ENCODE measurements at places on chromosomes 1 and 21.

DNA sequence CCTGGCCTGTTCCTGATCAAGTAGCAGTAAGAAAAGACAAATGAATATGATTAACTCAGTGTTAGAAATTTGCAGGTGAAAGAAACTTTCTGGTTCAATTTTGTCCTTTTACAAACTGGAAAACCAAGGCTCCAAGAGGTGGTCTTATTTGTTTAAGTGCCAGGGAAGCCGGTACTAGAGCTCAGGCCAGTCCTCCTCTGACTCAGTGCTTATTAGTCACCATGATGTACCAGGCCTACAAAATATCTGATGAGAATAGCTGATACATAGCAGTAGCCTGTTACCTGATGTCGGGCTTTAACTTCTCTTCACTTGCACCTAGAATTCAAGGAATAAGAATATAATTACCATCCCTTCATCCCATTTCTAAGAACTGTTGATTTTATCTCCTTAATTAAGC lies 394.8 kb downstream of the LMX1A start:
- DNase-seq, result no peak

DNA sequence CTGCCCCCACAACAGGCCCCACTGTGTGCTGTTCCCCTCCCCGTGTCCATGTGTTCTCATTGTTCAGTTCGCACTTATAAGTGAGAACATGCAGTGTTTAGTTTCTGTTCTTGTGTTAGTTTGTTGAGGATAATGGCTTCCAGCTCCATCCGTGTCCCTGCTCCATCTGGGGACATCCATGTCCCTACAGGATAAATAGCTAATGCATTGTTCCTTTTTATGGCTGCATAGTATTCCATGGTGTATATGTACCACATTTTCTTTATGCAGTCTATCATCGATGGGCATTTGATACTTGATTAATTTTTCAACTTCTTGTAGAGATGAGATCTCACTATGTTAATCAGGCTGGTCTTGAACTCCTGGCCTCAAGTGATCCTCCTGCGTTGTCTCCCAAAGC lies 44.4 kb upstream of the RUNX1 start:
- no peak for DNase-seq

- DNase-seq, result no peak
Measured at GRCh38 chr1:223248001-223248769, 105.1 kb upstream of the TLR5 start.

DNA sequence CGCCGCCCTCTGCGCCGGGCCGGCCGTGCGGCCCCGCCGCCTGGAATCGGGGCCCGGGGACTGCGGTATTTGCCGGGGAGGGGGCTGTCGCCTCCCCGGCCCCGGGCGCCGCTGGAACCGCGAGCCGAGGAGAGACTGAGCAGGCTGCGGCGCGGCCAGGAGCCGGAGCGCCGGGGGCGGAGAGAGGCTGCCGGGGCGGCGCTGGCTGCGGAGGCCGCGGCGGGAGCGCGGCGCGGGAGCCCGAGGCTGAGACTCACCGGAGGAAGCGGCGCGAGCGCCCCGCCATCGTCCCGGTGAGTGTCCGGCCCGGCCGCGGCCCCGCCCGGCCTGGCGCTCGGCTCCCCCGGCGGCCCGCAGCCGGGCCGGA lies 746 bp downstream of the DYRK1A start:
- no peak for DNase-seq

DNA sequence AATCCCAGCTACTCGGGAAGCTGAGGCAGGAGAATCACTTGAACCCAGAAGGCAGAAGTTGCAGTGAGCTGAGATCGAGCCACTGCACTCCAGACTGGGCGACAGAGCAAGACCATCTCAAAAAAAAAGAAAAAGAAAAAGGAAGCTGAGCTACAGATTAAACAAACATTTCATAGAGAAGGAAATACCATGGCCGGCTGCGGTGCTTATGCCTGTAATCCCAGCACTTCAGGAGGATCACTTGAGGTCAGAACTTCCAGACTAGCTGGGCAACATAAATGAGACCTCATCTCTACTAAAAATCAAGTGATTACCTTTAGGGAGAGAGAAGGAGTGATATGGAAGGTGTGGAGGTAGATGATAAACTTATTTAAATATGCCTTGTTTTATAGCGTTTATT lies 14.0 kb upstream of the CFAP126 start:
- DNase-seq, result no peak

GRCh38 chr1:230248016-230248888 lies 177.9 kb downstream of the PGBD5 start:
- DNase-seq, result no peak

- DNase-seq, result no peak
Measured at GRCh38 chr1:154408174-154408777, 3.1 kb downstream of the IL6R start.

- no peak for DNase-seq
Measured at GRCh38 chr1:196607981-196608380, 259 bp downstream of the KCNT2 start.

DNA sequence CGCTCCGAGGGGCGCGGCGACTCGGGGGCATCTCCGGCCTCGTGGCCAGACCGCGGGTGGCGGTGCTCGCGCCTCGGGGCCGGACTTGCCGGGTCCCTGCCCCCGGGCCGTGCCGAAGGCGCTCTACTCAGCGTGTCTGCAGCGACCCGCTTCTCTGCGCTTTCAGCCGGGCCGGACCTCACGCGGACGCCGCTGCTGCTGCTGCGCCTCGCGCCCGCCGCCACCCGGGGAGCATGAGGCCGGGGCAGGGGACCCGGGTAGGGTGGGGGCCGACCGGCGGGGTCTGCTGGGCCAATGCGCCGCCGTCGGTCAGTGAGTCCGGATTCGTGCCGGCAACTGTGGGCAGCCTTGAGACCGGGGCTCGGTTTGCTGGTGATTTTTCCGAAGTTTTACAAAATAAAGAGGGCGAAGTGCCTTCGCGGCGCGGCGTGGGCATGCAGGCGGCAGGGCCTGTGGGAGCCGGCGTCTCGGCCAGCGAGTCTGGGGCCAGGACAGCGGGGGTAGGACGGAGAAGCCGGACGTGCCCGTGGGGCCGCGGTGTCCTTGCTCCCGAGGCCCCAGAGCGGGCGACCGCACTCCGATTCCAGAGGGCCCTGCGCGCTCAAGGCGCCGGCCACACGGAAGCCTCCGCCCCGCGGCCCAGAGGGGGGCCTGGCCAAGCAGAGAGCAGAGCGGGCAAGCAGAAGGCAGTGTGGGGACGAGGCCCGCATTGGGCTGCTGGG lies 749 bp downstream of the FAM163A start:
- DNase-seq, result peak; percentile 2

DNA sequence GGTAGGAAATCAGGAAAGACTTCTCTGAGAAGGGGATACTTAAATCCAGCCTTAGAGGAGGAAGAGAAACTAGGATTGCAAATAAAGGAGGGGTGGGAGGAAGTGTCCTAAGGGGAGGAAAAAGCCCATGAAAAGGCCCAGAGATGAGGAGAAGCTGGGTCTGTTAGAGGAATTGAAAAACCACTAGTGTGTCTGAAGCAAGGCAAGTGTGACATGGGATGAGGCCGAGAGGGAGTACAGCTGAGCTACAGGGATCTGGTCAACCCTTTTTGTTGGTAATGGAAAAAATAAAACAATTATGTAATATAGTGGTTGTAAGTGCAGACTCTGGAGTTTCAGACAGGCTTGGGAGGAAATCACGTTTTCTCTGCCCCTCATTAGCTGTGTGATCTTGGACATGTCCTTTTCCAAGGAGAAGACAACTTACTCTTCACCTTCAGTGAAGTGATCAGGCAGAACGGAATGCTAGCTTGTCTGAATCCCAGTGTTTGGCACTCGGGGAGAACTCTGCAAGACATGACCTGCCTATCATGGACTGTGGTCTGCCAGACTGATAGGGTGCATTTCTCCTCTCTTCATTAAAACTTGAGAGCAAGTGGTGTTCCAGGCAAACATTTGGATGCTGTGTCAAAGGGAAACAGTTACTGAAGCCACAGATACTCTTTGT lies 7.4 kb upstream of the S100A10 start:
- no peak for DNase-seq

DNA sequence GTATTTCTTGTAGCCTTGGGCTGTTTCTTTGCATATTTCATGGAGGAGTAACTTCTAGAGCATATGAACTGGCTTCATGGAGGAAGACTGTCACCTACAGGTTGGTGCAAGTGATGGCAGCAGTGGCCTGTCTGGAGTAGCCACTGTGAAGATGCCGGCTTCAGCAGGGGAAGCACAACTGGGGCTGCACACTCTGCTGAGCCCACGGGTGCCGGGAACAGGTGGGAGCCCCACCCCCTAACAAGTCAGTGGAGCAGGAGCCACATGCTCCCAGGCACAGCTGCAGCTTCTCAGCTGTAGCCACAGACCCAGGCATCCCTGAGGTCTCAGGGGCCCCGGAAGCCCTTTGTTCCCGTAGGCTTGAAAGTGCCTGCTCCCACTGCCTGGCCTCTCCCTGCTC lies 43.2 kb upstream of the C1orf185 start:
- DNase-seq, result no peak

DNA sequence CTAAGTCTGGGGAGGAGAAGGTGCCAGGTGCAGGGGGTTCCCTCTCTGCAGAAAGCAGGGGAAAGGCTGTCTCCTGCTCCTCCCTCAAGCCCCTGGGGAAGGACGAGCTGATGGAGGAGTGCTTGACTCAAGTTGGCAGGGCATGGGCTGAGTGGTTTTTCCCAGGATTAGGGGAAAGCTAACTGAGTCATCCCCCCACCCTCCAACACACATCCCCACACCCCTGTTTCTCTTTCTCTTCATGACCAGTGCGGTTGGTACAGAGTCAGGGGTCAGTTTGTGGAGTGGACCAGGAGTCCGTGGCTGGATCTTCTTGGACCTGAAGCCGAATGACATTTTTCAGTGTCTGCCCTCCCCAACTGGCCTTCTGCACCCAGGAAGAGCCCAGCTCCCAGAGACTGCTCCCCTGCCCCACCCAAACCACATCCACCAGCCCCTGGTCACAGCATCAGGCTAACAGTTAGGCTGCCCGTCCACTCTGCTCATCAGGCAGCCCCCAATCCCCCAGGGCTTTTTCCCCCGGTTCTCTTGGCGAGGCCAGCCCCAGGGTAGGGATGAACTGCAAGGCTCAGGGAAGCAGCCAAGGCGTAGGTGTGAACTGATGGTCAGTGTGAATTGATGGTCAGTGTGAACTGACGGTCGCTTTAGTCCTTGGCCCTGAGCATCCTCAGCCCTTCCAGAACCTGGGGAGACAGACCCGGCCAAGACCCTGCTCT lies 81.0 kb downstream of the PAX7 start:
- no peak for DNase-seq

GRCh38 chr1:187920976-187921375 lies 1092.2 kb downstream of the PLA2G4A start:
- no peak for DNase-seq

DNA sequence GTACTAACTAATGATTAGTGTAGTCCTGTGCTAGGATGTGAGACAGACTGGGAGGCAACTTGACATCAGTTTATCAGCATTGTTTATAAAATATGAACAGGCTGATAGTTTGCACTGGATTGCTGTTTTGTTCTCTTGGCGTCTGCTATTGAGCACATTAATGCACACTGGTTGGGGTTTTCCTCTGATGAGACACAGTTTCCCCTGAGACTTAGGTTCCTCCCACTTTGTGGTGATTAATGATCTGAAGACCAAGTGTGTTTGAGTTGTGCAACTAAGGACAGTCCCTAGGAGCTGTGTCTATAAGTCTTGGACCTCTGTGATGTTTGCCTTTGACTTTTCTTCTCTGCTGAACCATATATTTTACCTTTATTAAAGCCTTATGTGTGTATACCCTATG lies 1015.4 kb downstream of the AMY1C start:
- DNase-seq, result no peak

DNA sequence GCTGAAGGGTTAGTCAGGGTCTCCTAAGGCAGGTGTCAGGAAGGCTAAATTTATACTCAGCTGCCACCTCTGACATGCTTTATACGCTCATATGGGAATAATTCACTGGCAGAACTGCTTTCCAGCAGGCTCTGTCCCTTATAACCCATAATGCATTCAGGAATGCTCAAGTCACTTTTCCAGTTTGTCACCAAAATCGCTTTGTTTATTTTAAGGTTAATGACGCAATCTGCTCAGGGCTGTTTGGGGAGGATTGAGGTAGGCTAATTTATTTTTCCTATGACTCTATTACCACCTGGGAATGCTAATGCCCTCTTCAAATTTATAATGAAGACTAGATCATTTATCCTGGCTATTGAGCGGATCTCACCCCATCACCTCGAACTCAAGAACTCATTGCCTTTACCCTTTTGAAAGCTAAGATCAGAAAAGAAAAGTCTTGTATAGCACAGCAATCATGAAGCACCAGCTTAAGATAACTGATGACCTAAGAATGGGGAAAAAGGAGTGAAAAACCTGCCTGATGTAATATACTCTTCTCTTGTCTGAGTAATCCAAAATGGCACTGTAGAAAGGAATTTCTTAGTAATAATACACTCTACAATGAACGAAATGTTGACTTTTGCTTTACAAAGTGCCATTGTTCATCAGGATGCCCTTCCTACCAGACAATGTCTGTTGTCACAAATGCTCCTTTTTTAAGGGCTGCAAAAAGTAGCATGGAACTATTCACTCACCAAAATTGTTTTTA lies 97.9 kb upstream of the EXO1 start:
- no peak for DNase-seq

- no peak for DNase-seq
Measured at GRCh38 chr1:920521-920920, 3.2 kb upstream of the SAMD11 start.

GRCh38 chr21:43859747-43860214 lies 5.2 kb upstream of the AGPAT3 start:
- no peak for DNase-seq

DNA sequence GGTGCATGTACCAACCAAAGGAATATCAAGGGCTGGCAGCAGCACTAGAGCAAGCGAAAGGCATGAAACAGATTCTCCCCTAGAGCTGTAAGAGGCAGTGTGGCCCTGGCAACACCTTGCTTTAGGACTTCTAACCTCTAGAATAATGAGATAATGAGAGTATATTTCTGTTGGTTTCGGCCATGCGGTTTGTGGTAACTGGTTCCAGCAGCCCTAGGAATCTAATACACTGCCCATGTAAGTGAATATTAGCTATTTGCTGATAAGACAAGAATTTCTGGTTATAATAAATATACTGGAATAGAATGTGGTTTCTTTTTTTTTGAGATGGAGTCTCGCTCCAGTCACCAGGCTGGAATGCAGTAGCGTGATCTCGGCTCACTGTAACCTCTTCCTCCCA lies 199.4 kb downstream of the GABPA start:
- DNase-seq, result no peak

DNA sequence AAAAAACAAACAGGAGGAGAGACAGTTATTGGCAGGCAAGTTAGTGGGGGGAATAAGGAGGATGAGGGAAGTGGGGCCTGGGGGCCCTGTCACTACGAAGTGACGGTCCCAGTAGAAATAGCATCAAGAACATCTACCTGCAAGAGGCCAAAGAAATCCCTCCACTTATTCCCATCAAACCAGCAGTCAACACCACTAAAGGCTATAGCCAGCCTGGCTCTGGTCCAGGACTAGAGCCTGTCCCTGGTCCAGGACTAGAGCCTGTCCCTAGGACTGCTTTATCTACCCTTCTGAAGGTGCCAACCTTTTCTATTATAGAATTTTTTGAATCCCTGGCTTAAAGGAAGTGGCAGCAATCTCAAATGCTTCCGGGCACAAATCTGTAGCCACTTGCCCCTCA lies 3.2 kb downstream of the KLF18 start:
- no peak for DNase-seq

GRCh38 chr1:55076356-55076755 lies 37.0 kb downstream of the PCSK9 start:
- DNase-seq, result no peak

Data from hematopoietic multipotent progenitor cell (in vitro differentiated cells).